ENCODE measurements at places on chromosomes 3 and 15.

DNA sequence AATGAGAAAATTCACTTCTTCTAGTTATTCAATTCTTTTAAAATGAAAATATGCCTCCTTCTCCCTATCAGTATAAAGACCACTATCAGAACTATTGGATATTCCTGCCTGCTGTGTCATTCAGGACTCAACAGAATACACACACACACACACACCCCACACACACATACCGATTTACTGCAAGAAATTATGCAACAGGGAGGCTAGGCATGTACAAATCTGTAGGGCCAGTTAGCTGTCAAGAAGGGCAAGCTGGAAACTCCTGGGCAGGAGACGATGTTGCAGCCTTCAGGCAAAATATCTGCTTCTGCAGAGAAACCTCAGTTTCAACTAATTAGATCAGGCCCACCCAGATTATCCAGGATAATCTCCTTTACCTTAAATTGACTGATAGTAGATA lies 13.9 kb upstream of the RYR3 start:
- DNase-seq = no peak

GRCh38 chr3:140296796-140297352 lies 361.9 kb downstream of the CLSTN2 start:
- DNase-seq = no peak

- no peak for DNase-seq
These were observed 266.6 kb upstream of the SLITRK3 start for GRCh38 chr3:165462636-165463334.

DNA sequence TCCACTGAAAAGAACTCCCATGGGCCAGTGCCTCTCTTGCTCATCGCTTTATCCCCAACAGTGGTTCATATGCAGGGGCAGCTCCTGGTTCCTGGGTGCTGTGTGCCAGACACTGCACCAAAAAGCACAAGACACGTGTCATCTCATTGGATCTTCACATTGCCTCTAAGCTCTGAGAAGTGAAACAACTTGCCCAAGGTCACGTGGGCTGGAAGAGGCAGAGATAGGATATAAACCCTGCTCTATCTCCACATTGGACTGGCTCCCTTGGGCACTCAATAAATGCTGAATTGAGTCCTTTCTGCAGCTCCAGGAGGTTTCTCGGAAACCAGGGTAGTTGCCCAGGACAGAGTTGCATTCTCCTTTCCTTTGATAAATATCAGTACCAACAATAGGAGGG lies 88.1 kb downstream of the SRGAP3 start:
- DNase-seq = no peak

DNA sequence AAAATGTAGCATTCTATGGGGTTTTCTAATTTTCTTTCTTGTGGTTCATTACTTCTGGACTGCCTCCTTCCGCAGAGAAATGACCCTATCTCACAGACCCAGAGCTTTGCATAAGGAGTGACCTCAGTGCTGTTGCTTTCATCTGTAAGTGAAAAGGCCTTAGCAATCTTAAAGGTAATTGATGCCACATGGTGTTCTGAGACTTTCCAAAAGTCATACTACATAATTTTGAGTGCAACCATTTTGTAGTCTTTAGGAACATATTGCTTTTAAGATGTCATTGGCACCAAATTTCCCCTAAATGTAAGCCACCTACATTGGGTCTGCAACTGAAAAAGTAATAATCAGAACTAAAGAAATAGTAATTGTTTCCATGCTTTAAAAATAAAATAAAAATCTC lies 9.2 kb upstream of the HHLA2 start:
- no peak for DNase-seq

DNA sequence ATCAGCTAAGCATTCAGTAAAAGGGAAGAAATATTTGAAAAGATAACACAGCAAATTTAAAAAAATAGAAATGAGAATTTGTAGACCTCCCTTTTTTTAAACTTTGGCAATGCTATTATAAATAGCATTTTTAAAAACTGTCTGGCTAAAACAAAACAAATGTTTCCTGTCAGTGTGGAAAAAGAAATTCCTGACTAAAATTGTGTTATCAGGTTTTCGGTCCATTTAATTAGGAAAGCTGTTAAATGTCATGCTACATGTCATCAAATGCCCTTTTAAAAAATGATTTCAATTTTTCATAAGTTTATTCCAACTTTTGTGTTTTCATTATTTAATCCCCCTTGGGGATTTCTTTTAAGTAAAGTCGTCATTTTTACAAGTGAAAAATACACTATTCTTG lies 29.6 kb downstream of the COL8A1 start:
- DNase-seq = no peak

DNA sequence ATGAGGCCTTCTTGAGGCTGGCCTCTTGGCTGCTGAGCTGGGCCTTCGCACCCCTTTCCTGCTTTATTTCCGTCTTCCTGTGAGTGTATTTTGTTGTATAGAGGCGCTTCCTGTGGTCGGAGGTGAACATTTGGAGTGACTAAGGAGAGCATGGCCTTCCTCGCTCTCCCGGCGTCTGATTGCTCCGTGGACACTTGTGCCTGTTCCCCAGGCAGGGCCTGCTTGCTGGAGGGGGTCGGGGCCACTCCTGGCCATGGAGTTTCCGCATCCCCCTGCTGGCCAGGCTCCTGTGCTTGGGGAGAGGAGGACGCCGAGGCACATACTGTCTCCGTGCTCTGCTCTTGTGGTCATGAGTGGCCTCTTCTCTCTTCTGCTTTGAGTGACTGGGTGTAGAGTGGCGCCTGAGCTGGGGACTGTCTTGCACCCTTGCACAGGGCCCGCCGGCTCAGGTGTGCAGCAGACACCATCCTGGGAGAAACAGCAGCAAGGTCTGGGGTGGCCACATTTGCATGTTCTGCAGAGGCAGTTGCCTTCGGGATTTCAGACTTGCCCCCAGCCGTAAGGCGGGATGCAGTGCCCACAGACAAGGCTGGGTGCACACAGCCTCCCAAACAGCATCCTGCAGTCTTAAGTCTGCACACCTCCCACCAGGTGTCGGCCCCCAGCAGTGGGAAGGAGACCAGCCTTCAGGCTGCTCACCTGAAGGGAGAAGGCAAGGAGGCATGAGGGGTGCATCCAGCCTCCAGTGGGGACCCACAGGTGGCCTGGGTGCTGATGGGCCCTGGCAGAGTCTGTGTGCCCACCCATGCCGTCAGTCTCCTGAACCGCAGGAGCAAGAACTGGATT lies 16.4 kb downstream of the KLF13 start:
- no peak for DNase-seq

DNA sequence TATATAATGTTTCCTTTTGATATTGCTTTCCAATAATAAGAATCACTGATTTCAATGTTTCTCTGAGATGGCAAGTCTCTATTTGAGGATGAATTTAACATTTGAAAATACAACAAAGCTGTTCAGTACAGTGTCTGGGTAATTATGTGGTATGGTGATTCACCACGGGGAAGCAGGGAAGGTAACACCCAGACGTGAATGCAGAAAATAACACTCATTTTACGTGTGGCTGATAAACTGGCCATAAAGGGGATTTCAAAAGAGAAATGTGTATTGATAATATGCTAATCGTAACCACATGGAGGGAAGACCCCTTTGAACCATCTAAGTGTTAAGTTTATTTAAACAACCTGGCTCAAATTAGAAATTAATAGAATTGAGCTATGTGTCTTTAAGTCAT lies 344.6 kb downstream of the GRM7 start:
- DNase-seq = no peak

GRCh38 chr15:72315706-72316370 lies 4.1 kb downstream of the CELF6 start:
- no peak for DNase-seq

- DNase-seq = no peak
These were observed 101.9 kb upstream of the ROBO1 start for GRCh38 chr3:79869461-79870312.

- no peak for DNase-seq
These were observed 247.6 kb upstream of the PROK2 start for GRCh38 chr3:72032441-72033135.

- no peak for DNase-seq
These were observed 19.9 kb downstream of the COL8A1 start for GRCh38 chr3:99658274-99658673.

DNA sequence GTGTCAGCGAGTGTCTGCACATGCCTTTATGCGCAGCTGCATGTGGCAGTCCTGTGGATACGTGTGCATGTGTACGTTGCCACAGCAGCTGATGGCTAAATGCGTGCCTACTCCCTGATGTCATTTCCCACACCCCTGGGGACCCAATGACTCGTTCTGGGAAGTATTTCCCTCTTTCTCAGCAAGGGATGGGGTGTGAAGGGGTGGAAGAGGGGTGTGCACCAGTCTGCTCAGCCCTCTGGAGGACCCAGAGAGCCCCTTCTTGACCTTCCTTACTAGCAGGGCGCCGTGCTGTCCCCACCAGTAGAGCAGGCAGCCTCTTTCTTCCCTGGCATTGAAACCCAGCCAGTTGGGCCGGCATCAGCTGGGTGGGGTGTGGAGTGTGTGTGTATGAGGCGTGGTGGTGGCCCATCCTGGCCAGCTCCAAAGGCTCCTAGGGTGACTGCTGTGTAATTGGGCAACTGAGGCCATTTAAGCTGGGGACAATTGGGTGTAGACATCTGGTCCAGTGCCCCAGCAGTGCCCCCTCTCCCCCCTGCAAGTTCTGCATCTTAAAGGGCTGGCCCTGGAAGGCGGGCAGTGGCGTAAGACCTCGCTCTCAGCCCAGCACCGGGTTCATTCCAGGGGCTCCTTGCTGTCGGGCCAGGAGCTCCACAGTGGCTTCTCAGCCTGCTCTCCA lies 19.2 kb downstream of the SNX33 start:
- DNase-seq = no peak

DNA sequence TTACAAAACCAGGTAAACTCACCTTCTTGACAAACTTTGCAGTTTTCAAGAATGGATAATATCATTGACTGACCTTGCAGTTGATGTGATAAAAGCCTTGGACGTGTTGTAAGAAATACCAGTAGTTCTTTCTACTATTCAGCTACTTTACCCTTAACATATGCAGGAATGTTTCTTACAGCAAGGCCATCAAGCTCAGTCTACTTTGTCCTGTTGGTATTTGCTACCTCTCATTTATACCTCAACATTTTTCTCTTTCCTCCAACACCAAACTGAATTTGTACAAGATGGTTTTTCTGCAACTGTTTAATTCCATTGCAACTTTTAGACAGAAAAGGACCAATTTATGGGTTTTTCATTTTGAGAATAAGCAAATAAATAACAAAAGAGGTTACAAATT lies 147.4 kb upstream of the BCHE start:
- no peak for DNase-seq

DNA sequence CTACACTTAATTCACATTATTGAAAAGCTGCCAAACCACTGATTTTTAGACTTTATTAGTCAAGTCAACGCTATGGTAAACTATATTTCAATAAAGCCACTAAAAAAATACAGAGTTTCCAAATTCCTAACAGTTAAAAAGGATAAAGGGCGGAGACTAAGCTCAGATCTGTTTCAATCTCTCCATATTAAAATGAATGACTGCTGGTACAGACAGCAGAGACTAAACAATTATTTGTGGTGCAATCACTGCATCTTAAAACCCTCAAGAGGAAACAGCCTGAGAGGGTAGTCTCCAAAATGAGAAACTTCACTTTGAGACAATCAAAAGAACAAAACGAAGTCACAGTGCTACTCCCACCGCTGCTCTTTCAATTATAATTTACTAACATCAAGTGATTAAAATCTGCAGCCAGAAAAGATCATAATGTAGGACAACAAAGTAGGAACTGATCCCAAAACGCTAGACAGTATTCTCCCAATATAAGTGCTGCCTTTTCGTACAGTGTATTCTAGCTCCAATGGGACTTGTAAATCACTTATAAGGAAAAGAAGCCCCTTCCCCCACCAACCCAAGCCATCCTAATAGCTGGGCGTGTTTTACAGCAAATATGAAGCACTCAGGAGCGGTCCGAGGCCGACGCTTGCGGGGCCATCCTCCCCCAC lies 1.2 kb downstream of the UBP1 start:
- DNase-seq = no peak

- no peak for DNase-seq
These were observed 245.3 kb upstream of the NR2E3 start for GRCh38 chr15:71565006-71565405.

GRCh38 chr15:58555162-58556027 lies 123.6 kb downstream of the LIPC start:
- no peak for DNase-seq

GRCh38 chr3:156763931-156764720 lies 62.0 kb upstream of the LEKR1 start:
- DNase-seq = no peak

- no peak for DNase-seq
These were observed 12.7 kb downstream of the PRC1 start for GRCh38 chr15:90981681-90982080.

- no peak for DNase-seq
These were observed 69.1 kb downstream of the SSUH2 start for GRCh38 chr3:8575364-8576104.

DNA sequence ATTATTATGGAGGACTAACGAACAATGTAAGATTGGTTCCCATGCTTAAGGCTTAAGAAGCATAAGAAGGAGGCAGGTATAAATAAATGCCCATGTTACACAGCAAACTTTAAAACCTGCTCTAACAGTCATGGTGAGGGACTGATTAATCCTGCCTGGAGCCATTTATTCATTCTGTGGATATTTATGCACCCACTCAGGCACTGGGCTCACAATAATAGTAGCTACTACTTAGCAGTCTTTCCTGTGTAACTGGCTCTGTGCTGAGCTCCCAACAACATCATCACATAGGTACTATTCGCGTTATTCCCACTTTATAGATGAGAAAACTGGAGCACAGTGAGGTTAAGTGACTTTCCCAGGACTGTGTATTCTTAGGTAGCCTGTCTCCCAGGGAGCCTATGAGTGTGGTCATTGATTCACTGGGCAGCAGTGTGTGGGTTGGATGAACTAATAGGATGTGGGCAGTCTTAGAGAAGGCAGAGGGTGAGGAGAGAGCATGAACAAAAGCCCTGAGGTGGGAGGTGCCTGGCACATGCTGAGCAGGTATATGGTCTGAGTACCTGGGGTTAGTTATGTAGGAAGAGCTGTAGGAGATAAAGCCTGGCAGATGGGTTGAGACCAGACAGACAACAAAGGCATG lies 44.1 kb upstream of the UMPS start:
- DNase-seq = no peak

DNA sequence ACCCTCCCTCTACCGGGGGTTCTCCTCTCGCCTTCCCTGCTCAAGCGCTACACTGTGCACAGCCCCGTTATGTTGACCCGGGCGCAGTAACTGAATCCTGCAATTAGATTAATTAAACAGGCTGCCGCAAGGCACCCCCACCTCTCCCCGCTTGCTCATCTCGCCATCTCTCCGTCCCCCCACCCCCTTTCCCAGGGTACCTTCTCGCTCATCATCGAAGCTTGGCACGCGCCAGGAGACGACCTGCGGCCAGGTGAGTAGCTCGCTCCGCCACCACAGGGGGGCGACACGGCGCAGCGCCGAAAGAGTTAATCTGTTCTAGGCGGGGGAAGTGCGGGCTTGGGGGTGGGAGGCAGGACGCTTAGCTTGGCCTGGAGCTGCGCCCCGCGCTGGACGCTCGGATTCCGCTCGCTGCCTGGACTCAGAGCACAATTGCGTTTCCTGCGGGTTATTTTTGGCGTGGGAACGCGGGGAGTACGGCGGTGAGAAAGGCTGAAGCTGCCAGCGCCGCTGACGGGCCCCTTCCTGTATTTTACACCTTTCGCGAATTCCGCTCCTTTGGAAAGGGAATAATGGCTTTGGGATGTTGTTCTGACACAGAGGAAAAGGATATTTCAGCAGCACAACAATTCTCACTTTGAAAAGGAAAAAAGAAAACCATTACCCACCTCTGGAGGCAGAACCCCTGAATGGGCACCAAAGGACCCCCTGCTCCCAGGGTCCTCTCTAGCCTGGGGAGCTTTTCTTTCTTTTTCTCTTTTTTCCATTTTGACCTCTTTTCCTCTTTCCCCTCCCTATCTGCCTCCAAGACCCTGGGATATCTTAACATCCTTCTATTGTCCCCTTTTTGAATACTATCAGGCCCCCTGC lies 1.5 kb downstream of the DLL4 start:
- DNase-seq = no peak

GRCh38 chr15:32979710-32980109 lies 214.8 kb downstream of the FMN1 start:
- no peak for DNase-seq
